Keratinocyte (primary cell): ENCODE measurements at places on chromosomes 5 and 9. TPM values are rescaled to one million over a fixed set of nuclear protein-coding genes. Genes with fewer than 3 reads are reported as not detected.

GRCh38 chr5:146342519-146342881 is 3.9 kb downstream of the POU4F3 start:
- DNase-seq, result no peak

- DNase-seq, result no peak
These were observed 313.7 kb downstream of the TRIM32 start for GRCh38 chr9:117000834-117001233.

- DNase-seq, result no peak
These were observed 14.1 kb downstream of the TRIM7 start for GRCh38 chr5:181190711-181191525.

Gene HAVCR1
- not detected in 3 replicates for polyA plus RNA-seq

Gene TUBB4B
- 390 to 693 TPM (median 440 TPM) in 3 replicates for polyA plus RNA-seq

GRCh38 chr5:117249086-117249815 is 674.6 kb upstream of the SEMA6A start:
- DNase-seq, result no peak

DNA sequence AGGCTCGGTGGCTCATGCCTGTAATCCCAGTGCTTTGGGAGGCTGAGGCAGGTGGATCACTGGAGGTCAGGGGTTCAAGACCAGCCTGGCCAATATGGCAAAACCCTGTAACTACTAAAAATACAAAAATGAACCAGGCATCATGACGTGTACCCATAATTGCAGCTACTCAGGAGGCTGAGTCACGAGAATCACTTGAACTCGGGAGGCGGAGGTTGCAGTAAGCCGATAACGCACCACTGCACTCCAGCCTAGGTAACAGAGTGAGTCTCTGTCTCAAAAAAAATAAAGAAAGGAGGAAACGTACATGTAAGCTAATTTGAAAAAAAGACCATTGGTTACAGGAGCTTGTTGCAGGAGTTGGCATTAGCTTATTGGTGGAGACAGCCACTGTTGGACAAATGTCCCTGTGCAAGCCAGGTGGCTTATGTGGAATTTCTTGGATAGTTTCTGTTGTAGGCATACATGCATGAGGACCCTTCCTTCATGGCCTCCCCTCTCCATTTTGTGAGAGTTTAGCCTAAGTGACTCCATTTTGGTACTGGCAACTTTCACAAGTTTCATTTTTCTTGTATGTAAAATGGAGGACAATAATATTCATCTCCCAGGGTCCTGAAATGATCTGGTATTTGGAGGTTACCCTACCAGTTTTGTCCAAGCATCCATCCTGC is 16.8 kb upstream of the RAB14 start:
- no peak for DNase-seq

- peak; percentile 59 for DNase-seq
These were observed 232.1 kb upstream of the PIK3R1 start for GRCh38 chr5:67983251-67984110.

GRCh38 chr5:149745212-149745942 is 15.3 kb downstream of the PPARGC1B start:
- DNase-seq, result no peak
